Activated CD4-positive, alpha-beta T cell treated with anti-CD3 and anti-CD28 coated beads, Interleukin-2, amount 10 ng/mL, durations not matched to agents 24 days and 14 days (primary cell): ENCODE measurements at places on chromosomes 3 and 15. TPM values are rescaled to one million over a fixed set of nuclear protein-coding genes. Genes with fewer than 3 reads are reported as not detected.
A peak's percentile ranks its signal among the peaks of the same experiment; 100 is the strongest.

GRCh38 chr3:14522768-14523167 lies 17.4 kb downstream of the GRIP2 start:
- peaks cover 8% of the 10 kb centered on the region for H3K27me3 ChIP-seq
- no peak for DNase-seq
- no peak overlapping the region for H3K4me3 ChIP-seq
- H3K4me1 ChIP-seq = no peaks in the 10 kb centered on the region

SLC22A14 gene
- total RNA-seq = not detected in 2 replicates

DNA sequence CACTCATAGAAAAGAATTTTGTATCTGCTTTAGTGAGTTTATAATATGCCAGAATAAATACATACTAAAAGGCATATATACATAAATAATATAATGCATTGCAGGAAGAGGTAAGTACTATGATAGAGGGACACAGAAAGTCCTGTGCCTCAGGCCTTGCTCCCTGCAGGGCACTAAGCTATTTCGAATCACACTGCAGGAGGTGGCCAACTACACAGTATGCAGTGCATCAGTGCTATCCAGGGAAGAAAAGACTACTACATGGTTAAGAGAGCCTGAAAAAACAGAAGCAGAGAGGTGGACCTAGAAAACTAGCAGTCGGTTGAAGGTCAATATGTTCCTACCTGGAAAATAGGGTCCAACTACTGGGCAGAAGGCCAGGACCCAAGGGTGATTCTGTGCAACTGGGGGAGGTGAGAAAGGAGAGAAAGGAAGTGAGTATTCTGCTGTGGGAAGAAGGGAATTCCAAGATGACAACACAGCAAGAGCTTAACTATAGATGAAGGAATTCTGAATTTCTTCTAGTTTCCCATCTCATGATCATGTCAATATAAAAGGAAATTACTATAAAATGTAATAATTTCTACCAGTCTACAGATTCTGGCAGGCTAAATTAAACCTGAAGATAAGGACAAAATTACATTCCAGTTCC lies 218.0 kb downstream of the ZBTB20 start:
- H3K27me3 ChIP-seq = no peaks in the 10 kb centered on the region
- H3K27ac ChIP-seq = no peak overlapping the region
- no peak overlapping the region for H3K4me3 ChIP-seq
- peaks cover 3% of the 10 kb centered on the region for H3K4me1 ChIP-seq
- no peaks in the 10 kb centered on the region for H3K36me3 ChIP-seq

CHST14 gene
- total RNA-seq = 9.0 and 9.7 TPM in 2 replicates

DNA sequence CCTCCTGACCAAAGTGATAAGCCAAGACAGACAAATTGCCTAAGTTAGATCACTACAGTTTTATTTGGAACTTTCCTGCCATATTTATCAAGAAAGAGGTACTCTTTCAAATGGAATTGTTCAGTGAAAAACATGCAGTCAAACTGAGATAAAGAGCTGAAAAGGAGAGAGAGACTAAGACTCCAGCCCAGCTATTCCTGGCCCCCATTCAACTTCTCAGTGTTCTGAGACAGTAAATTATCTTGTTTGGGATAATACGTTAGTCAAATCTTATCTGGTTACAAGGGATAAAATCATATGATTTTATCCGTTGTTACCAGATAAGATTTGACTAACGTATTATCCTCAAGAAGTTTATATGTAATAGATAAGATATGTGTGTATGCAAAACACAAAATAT lies 67.6 kb upstream of the CMC1 start:
- H3K4me1 ChIP-seq = peaks cover 7% of the 10 kb centered on the region
- peaks cover 11% of the 10 kb centered on the region for H3K36me3 ChIP-seq
- no peak overlapping the region for H3K27ac ChIP-seq

DNA sequence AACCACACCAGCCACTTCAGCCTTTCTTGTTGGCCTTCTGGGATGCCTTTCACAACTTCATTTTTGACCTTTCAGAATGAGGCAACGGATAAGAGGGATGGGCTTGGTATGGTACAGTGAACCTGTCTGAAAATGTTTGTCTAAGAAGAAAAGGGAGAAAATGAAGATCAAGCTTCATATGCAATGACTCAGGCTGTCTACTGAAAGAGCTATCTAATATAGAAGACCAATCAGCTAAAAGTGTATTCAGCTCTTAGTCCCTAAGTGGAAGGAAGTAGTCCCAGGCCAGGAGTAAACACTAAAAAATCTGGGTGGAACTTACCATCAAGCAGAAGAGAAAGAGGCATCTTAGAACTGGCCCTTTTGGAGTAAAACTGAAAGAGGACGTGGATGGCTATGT lies 12.2 kb upstream of the UPK1B start:
- no peaks in the 10 kb centered on the region for H3K4me1 ChIP-seq
- H3K27ac ChIP-seq = no peak overlapping the region
- H3K27me3 ChIP-seq = no peaks in the 10 kb centered on the region
- H3K36me3 ChIP-seq = no peaks in the 10 kb centered on the region

CIDEC gene
- total RNA-seq = not detected in 2 replicates

DNA sequence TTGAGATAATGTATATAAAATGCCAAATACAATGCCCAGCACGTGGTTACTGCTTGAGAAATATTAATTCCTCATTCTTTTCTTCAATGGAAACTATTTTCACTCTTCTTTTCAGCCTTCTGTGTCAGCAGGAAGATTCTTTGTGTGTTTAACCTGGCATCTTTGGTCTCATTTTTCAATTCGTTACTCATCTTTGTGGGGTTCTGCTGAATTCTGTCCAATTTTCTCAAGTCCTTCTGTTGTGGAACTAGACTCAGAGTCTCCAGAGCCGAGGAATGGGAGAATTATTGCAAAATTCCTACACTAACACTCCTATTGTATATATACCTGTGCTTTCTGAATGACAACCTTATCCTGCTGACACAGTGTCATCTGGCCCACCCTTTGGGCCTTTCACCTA lies 96.8 kb upstream of the RGMA start:
- no peak for DNase-seq
- H3K27ac ChIP-seq = no peak overlapping the region
- H3K27me3 ChIP-seq = peaks cover 33% of the 10 kb centered on the region

MRAS gene
- total RNA-seq = 0.07 TPM in 1 of 2 replicates, not detected in the other

DNA sequence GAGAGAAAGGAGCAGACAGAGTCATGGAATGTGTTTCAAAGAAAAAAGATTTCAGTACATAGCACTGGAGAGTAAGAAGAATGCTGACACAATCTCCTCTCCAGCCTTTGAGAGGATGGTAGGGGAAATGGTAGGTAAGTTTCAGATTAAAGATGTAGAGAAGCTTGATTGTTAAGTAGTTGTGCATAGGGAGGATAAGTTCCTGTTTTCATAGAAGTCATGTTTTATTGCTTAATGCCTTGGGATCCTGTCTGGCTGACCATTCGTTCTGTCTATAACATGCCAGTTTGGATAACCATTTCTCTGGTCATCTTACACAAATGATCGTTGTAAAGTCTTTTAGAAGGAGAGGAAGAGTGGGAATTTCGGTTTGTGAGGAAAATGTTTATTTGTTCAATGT lies 95.7 kb upstream of the IGSF10 start:
- H3K4me3 ChIP-seq = no peak overlapping the region
- no peak overlapping the region for H3K27ac ChIP-seq
- H3K36me3 ChIP-seq = no peaks in the 10 kb centered on the region
- H3K27me3 ChIP-seq = peaks cover 8% of the 10 kb centered on the region
- no peaks in the 10 kb centered on the region for H3K4me1 ChIP-seq
- no peak for DNase-seq

OR5H2 gene
- total RNA-seq = not detected in 2 replicates

DNA sequence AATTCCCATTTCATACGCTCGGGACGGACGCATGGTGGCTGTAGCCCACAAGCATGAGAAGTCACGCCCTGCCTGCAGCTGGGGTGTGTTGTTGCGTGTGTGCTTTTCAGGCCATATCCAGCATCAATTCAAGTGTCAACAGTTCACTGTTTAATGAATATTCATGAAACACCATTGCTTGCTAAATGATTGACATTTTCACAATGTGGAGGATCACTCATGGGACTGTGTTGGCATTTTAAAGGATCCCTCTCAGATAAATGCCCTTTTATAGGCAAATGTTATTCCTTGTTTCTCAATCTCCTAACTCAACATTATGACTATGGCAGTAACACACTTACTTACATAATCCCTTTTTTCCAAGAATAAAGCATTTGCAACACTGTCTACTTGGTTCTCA lies 511.3 kb downstream of the GABRG3 start:
- H3K27me3 ChIP-seq = no peaks in the 10 kb centered on the region
- H3K36me3 ChIP-seq = no peaks in the 10 kb centered on the region
- DNase-seq = no peak
- H3K27ac ChIP-seq = no peak overlapping the region
- no peaks in the 10 kb centered on the region for H3K4me1 ChIP-seq
- no peak overlapping the region for H3K4me3 ChIP-seq

- H3K36me3 ChIP-seq = no peaks in the 10 kb centered on the region
- peaks cover 30% of the 10 kb centered on the region for H3K4me1 ChIP-seq
- peak; percentile 84 for DNase-seq
- H3K4me3 ChIP-seq = peak overlapping the region; percentile 75
- peaks cover 39% of the 10 kb centered on the region for H3K27me3 ChIP-seq
- H3K27ac ChIP-seq = no peak overlapping the region
Measured at GRCh38 chr15:41494190-41494921, 682 bp downstream of the ITPKA start.

DNA sequence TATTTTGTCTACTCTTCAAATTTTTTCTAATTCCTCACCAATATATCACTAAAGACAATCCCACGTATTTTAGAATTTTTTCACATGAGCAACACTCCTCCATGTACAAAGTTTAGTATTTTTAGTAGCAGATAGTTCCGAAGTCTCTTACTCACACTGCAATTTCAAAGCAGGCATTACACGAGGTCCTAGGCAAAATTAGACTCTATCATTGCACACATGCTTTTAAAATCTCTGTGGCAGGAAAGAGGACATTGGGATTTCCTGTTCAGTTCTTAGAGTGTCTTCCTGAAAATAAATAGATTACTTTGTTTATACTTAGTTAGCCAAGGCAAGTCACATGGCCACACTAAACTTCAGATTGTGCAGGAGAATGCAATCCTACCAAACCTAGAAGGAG lies 847.7 kb downstream of the ROBO2 start:
- DNase-seq = no peak
- no peaks in the 10 kb centered on the region for H3K27me3 ChIP-seq
- no peaks in the 10 kb centered on the region for H3K4me1 ChIP-seq
- no peak overlapping the region for H3K4me3 ChIP-seq
- no peak overlapping the region for H3K27ac ChIP-seq

- peaks cover 2% of the 10 kb centered on the region for H3K36me3 ChIP-seq
- H3K4me1 ChIP-seq = peaks cover 18% of the 10 kb centered on the region
- peak within 1 kb of the TSS; percentile 92 for H3K4me3 ChIP-seq
- H3K27ac ChIP-seq = peak within 1 kb of the TSS; percentile 96
Measured at GRCh38 chr3:127672429-127673190, at the start of gene ABTB1. ABTB1 (plus strand) TSS chr3:127672952; CDS start chr3:127673026, 74 bp downstream.

DNA sequence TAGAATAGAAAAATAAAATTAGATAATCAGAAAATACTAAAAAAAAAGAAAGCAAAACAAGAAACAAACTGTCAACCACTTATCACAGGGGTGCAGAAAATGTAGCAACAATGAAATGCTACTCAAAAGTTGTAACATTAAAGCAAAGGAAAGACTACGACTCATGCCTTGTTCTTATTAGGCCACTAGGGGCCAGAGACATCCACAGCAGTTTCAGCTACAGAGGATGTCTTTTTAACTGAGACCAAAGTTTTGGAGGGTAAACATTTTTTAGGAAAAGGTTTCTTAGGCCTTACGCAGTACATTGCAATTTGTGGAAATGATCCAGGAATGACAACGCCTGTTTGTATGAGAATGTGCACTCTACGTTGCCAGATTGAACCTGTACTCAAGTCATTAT lies 15.4 kb upstream of the CADM2 start:
- H3K4me1 ChIP-seq = no peaks in the 10 kb centered on the region
- DNase-seq = no peak
- no peaks in the 10 kb centered on the region for H3K36me3 ChIP-seq
- H3K4me3 ChIP-seq = no peak overlapping the region
- no peaks in the 10 kb centered on the region for H3K27me3 ChIP-seq

MST1R gene
- 1.0 and 1.5 TPM in 2 replicates for total RNA-seq

GRCh38 chr3:115968871-115969270 lies 345.6 kb downstream of the GAP43 start:
- no peak overlapping the region for H3K4me3 ChIP-seq
- no peaks in the 10 kb centered on the region for H3K27me3 ChIP-seq
- no peak overlapping the region for H3K27ac ChIP-seq
- DNase-seq = no peak
- no peaks in the 10 kb centered on the region for H3K36me3 ChIP-seq

- H3K27ac ChIP-seq = no peak overlapping the region
- peaks cover 3% of the 10 kb centered on the region for H3K36me3 ChIP-seq
- no peak for DNase-seq
- H3K27me3 ChIP-seq = peaks cover 9% of the 10 kb centered on the region
- H3K4me1 ChIP-seq = peaks cover 5% of the 10 kb centered on the region
Measured at GRCh38 chr3:159938714-159939113, 49.9 kb upstream of the IL12A start.

DNA sequence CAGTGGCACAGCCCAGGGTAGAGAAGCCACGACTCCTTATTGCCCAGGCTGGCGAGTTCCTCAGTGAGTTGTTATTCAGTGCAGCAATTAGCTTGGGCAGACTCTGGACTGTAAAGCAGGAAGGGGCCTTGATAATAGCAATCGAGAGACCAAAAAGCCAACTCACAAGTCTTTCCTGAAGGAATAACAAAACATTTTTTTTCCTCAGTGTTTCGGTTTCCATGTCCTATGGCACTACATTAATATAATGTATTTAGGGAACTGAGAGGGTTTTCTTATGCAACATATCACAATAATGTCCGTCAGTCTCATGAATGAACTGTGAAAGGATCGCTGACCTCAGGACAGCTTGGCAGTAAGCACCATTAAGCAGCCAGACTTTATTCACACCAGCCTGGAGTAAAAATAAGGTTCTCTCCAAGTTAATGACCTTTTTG lies 248.9 kb upstream of the TBL1XR1 start:
- H3K36me3 ChIP-seq = no peaks in the 10 kb centered on the region
- no peak overlapping the region for H3K4me3 ChIP-seq
- H3K27ac ChIP-seq = no peak overlapping the region
- no peak for DNase-seq

CELF6 gene
- 0.19 and 0.21 TPM in 2 replicates for total RNA-seq

DNA sequence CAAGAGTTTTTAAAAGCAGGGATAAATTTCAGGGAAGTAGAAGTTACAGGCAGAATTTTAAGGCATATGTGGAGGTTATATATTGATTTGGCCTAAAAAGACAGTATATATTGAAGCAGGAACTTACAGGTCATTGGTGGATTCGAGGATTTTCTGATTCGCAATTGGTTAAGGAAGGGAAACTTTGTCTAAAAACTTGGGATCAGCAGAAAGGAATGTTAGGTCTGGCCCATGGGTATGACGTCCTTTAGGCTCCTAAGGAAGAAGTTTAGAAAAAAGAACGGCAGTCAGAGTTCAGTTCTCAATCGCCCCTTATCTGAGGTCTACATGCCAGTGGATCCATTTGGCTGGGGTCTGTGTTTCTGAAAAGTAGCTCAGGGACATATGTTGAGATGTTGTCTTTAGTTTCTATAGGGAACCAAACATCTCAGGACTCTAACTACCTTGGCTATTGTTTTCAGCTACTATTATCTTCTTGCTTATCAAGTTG lies 33.2 kb upstream of the ACP3 start:
- H3K36me3 ChIP-seq = no peaks in the 10 kb centered on the region
- H3K27me3 ChIP-seq = peaks cover 5% of the 10 kb centered on the region
- no peak for DNase-seq
- H3K4me1 ChIP-seq = no peaks in the 10 kb centered on the region
